A549 treated with Mapracorat at 1 μM for 4 hours (cell line): ENCODE measurements at places on chromosomes 1 and 21. TPM values are rescaled to one million over a fixed set of nuclear protein-coding genes. Genes with fewer than 3 reads are reported as not detected.

Gene CNIH4
- 94.8 to 116 TPM (median 105 TPM) in 5 replicates for total RNA-seq

Gene FAM151A
- total RNA-seq, result 0.16 to 0.32 TPM (median 0.17 TPM) in 5 replicates

Gene RGS1
- total RNA-seq, result not detected in 5 replicates

Gene FCRLA
- total RNA-seq, result not detected in 5 replicates

Gene CEP350
- 8.3 to 14.9 TPM (median 11.3 TPM) in 5 replicates for total RNA-seq
